ENCODE measurements at places on chromosomes 1 and 21.

DNA sequence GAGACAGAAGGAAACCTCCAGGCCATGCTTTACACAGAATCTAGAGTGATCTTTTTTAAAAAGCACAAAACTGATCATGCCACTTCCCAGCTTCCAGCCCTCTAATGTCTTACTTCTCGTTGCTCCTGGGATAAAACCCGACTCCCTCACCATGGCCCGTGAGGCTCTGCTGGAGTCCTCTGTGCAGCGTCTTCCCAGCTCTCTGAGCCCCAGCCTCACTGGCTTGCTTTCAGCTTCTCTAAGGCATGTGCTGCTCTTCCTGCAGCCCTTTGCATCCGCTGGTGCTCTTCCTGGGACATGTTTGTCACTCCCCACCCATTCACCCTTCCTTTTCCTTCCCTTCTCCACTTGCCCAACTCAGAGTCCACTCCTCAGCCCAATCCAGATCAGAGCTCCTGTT, 184.1 kb downstream of the AK5 start:
- DNase-seq = no peak

DNA sequence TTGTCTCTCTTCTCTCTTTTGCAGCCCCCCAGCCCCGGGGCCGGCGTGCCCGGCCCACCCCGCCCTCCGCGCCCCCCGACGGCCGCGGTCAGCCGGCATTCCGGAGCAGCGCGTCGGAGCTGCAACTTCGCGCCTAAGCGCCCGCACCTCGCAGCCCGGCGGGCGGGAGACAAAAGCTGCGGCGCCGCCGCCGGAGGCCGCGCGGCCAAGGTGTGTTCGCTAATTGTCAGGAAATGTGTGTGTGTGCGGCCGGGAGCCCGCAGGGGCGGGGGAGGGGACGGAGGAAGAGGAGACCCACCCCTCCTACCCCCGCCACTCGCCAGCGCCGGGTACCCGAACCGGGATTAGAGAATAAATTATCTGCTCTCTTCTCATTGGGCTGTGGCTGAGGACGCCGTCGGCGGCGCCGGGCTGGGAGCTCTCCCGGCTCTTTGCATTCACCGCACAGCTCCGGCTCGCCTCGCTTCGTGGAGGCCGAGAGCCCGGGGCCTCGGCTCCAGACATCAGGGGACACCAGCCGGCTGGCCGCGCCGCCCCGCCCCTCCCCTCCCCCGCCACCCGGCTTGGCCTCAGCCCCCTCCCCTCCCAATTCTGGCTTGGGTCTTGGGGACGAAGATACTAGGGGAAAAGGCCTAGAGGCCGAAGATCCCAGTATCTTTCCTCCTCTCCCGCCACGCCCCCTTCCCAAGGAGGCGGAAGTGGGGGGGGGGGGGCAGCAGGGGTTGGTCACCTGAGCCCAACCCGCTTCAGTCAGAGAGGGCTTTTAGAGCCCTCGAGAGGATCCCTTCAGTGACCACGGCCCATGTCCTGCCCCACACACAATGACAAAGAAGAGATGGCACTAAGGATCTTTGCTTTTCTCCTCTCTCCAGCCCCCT, 1.3 kb upstream of the BLACAT1 start:
- DNase-seq = peak; percentile 93

- no peak for DNase-seq
Observed at GRCh38 chr1:8073112-8073855, 47.2 kb upstream of the ERRFI1 start.

DNA sequence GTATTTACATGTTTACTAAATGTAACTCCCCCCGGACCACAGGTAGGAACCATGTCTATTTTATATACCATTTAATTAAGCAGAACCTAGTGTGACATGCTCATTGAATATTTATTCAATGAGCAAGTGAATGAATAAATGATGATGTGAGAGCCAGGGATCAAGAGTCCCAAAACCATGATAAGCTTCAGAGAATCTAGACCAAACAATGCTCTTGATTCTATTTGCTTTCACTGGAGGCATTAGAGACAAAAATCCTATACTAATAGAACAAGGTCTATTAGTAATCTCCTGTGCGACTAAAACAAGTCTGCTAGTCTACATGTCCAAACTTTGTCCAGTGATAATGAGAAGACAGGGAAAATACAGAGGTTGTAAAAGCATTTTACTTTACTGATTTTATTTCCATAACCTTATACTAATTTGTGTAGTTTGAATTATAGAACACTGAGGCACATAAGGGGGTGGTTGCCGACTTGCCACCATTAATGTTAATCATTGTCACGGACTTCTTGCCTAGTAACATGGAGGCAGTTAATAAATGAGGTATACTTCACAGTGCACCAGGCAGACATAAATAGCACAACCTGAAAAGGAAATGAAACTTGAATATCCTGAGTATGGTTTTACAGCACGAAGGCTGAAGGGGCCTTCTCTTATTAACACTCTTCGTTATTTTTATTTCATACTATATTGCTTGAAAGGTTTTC, 69.8 kb downstream of the TBX15 start:
- no peak for DNase-seq

DNA sequence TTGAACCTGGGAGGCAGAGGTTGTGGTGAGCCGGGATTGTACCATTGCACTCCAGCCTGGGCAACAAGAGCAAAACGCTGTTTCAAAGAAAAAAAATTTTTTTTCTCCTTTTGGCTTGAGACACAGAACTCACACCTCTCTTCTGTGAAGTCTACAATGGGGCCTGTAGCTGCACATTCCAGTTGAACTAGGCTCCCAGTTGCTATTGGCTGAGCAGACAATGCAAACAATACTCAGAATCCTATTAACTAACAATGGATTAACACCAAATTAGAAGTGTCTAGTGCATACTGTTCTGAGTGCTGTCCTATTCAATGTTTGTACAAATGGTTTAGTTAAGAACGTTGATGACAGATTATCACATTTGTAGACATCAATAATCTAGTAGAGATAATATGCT, 17.6 kb upstream of the MCL1 start:
- no peak for DNase-seq

DNA sequence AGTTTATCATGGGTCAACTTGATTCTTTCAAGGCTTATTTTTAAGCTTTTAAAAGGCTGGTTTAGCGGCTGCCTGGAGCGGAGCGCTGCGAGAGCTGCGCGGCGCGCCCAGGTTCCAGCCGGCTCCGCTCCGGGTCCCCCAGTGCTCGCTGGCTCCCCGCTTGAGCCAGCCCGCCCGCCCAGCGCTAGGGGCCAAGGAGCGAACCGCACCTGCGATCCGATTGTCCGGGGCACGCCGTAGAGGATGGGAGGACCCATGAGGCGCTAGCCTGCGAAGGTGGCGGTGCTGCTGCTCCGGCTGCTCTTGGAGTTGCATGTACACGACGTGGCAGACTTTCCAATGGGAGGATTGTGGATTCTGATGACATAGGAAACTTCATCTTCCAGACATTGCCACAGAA, 9.9 kb upstream of the CFHR4 start:
- peak; percentile 47 for DNase-seq

GRCh38 chr1:247330548-247331171, 1.0 kb downstream of the ZNF496 start:
- DNase-seq = no peak

GRCh38 chr1:199976496-199977144, 50.9 kb upstream of the NR5A2 start:
- DNase-seq = no peak

Measured in ELF-1 (cell line).